ENCODE measurements at places on chromosomes 12 and 14.

DNA sequence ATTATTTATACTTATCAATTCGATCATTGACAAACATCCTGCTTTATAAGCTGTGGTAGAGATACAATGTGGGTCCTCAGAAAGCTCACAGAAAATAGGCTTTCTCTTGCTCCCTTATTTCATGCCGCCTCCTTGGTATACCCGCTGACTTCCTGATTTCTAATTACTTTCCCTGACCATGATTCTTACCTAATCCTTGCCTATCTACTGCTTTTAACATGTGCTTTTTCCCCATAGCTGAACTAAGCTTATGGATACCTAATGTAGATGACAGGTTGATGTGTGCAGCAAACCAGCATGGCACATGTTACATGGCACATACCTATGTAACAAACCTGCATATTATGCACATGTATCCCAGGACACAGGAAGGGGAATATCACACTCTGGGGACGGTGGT lies 65.1 kb downstream of the ITPR2 start:
- no peak for DNase-seq

GRCh38 chr12:50060120-50060468 lies 2.7 kb downstream of the ASIC1 start:
- DNase-seq, result no peak

DNA sequence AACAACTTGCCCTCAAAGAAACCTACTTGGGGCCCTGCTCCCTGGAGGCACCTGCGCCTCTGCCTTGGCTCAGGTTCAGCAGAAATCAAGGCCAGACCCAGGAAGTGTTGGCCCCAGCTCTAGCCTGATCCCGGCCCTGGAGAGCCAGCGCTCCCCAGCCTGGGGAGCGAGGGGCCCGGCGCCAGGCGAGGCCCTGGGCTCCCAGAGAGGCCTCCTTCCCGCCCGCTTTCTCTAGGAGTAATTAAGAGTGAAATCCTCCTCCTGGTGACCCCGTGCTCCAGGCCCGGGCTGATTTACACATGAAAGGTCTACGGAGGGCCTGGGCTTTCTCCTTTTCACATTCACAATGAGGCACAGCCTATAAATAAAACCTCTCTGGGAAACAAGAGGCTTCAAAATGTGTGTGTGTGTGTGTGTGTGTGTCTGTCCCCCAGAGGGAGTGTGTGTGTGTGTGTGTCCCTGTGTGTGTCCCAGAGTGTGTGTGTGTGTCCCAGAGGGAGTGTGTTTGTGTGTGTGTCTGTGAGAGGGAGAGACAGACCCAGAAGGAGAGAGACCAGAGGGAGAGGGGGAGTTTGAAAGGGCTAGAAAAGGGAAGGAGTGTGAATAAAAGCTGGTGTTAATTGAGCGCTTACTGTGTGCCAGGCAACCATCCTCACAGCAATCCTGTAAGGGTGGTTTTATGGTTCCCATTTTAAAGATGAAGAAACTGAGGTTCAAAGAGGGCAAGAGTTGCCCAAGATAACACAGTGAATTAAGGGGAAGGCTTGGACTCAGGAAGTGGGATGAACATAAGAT lies 23.8 kb upstream of the COX6A1 start:
- DNase-seq, result no peak

DNA sequence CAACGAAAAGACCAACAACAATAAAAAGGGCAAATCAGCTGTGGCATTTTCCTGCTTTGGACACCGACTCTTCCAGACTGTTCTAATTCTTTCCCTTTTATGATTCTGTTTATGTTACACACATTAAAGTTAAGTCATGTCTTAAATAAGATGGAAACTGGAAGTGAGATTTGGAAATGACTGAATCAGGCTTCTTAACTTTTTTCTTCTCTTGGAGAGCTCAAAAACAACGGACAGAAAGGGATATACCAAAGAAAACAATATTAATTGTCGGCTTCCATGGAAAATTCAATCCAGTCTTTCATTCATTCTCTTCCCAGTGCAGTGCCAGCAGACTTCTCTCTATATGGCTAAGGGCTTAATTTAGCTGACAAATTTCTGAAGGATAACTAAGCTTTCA lies 214.9 kb upstream of the DDHD1 start:
- DNase-seq, result no peak

- no peak for DNase-seq
Measured at GRCh38 chr14:84671776-84672175, 858.2 kb upstream of the FLRT2 start.

All from activated naive CD4-positive, alpha-beta T cell treated with anti-CD3 and anti-CD28 coated beads for 36 hours (primary cell).